ENCODE measurements at places on chromosomes 7 and 10.

DNA sequence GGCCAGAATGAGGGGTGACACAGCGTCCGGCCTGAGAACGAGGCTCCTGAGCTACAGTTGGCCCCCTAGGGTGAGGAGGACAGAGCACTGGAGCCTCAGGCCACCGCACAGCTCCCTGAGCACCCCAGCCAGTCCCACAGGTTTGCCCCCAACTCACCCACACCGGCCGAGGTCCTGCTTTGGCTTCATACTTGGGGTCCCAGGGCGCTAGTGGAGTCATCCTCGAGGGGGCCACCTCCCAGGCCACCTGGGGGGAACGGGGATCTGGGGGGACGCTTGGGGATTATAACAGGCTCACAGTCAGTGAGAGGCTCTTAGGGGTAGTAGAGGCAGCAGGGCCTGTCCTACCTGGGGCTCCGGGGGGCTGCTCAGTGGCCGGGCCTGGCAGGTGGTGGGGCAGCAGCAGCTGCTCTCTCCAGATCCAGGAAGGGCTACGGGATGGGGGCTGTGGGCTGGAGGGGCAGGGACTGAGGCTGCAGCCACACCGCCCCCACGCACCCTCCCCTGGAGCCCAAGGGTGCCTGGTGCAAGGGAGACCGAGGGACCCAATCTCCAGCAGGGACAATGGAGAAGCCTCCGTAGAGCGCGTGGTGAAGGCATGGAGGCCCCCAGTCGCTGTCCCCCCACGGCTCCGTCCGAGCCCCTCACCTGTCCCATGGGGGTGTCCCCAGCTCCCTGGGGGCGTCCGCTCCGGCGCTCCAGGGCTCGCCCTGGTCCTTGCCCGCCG is 588 bp downstream of the SAP25 start:
- no peak for DNase-seq

- DNase-seq: no peak
These were observed 181.7 kb downstream of the LRMDA start for GRCh38 chr10:75612904-75613684.

DNA sequence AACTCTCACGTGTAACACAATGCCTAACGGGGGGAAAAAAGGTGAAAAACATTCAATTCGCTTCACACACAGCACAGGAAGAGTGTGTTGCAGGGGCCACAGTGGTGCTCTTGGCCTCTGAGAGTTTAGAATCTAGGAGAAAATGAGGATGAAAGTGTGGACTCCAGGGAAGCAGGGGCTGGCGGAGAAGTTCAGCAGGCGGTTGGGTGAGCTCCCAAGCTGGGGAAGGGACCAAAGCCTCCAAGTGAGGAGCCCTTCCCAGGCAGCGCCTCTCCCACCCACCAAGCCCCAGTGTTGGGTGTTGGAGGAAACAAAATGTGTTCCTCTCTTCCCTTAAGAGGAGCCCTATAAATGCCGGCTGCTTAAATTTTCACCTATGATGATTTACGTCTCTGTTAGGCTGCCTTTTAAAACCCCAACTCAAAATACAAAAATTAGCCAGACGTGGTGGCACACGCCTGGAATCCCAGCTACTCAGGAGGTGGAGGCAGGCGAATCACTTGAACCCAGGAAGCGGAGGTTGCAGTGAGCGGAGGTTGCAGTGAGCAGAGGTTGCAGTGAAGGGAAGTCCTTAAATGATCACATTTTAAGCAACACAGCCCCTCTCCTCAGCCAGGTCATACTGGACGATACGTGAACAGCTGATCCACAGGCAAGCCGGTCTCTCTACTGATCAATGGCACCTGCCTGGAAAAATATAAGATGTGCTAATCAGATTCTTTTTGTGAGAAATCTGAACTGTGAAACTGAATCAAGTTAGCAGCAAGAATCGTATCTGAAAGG is 735.2 kb downstream of the PARD3 start:
- DNase-seq: no peak

GRCh38 chr10:121927841-121928527 is at the start of gene ATE1:
ATE1 (minus strand) TSS chr10:121928031; CDS start chr10:121927949, 82 bp downstream.
- peak; percentile 83 for DNase-seq

GRCh38 chr10:131851346-131851745 is 49.5 kb upstream of the PPP2R2D start:
- no peak for DNase-seq

GRCh38 chr10:77537720-77538373 is 99.8 kb downstream of the KCNMA1 start:
- no peak for DNase-seq

DNA sequence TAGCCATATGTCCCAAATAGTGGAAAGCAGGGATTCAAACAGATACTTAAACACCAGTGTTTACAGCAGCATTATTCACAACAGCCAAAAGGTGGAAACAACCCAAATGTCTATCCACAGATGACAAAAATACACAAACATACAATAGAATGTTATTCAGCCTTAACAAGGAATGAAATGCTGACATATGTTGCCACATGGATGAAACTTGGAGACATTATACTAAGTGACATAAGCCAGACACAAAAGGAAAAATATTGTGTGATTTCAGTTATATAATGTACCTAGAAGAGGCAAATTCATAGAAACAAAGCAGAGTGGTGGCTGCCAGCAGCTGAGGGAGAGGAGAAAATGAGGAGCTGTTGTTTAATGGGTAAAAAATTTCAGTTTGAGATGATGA is 533.9 kb upstream of the FZD8 start:
- no peak for DNase-seq

- no peak for DNase-seq
These were observed 92.2 kb upstream of the DKK1 start for GRCh38 chr10:52221923-52222322.

Measured in HuH-7 (cell line).